NCI-H69 (cell line): ENCODE measurements at places on chromosomes 11 and 22.

DNA sequence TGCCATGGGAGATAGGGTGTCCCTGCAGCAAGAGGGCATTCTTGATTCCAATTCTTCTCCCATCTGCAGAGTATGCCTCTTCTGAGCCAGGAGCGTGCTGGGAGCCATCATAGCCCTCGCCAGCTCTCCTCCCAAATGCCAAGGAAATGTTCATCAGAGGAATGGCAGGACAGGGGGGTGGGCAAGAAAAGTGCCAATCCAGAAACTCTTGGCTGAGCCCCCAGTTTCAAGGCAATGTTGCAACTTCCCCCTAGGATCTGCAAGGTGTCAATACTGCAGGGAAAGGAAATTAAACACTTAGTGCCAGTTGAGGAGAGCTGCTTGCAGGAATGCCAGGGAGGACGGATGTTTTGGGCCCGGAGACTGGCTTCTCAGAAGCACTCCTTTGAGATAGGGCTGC is 94.8 kb upstream of the PRDM11 start:
- DNase-seq: no peak

DNA sequence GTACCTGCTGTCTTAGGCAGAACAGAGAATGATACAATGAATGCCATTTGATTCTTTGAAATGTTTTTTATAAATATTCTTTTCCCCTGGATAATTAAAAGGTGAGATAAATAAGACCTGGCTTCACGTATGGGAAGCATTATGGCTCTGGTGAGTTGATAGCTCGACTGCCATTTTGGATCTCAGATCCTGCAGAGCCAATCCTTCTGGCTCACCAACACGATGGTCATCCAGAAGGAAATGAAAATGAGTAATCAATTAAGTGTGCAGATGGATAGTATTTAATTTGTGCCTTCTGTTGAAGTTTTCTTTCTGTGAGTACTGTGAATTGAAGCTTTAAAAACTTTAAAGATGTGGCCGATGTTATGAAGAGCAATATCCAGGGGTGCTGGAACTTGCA is 2.7 kb downstream of the TNRC6B start:
- peak; percentile 36 for DNase-seq

DNA sequence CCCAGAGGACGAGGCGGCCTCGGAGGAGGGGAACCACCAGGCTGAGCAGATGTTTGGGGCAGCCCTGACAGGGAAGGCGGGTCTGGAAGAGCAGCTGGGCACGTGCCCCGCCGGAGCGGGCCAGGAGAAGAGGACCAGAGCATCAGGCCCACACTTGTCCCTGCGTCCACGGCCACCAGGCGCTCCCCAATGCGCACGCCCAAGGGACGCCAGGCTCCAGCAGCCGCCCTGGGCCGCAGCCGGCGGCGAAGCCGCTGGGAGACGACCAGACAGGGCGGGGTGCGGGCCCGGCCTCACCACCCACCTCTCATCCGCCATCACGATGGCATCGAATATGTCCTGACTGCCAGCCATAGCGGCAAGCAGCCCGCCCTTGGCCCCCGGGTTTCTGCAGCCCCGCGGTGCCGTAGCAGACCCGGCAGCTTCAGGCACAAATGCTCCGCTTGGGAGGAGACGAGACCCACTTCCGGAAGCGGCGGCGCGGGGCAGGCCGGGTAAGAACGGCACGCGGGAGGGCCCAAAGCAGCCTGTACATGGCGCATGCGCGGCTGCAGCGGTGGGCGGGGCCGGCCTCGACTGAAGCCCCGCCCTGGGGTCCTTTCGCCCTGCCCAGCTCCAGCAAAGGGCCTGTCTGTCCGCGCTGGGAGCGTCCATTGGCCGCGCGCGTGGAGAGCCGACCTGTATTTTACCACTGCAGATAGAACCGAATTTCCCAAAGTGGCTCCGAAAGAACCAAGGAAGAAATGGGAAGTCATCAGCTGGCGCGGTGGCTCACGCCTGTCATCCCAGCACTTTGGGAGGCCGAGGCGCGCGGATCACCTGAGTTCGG is at the start of gene LTO1:
Gene LTO1 (minus strand): TSS at position 468 of the 829 bp plus-strand sequence. CDS start 114 bp downstream, at position 354.
- peak; percentile 97 for DNase-seq

DNA sequence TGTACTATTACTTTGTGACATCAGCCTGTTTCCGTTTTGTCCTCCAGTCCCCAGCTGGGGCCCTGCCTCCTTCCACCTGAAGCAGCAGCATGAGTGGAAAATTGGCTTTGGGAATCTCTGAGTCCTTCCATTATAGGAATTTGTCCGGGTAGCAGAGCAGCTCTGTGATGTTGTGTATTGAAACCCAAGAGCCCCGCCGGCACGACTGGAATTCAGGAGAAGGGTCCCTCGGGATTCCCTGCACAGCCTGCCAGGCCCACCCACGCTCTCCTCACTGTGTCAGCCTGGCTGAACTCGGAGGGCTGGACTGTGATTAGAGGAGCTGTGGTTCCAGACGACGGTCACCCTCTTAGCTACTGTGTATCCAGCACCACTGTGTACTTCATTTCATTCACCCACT is 18.8 kb upstream of the TSPAN18 start:
- no peak for DNase-seq

GRCh38 chr22:42969348-42969975 is 45.5 kb downstream of the PACSIN2 start:
- DNase-seq: no peak
